ENCODE measurements at places on chromosomes 7 and 10. TPM values are rescaled to one million over a fixed set of nuclear protein-coding genes. Genes with fewer than 3 reads are reported as not detected.

Gene UCMA
- not detected for total RNA-seq

Gene GNGT1
- total RNA-seq: not detected

Gene NYAP1
- 18.2 TPM for total RNA-seq

Gene CPA2
- total RNA-seq: not detected

Gene VIM
- 562 TPM for total RNA-seq

Gene FIGNL1
- 33.7 TPM for total RNA-seq

Gene TBXAS1
- 3.8 TPM for total RNA-seq

DNA sequence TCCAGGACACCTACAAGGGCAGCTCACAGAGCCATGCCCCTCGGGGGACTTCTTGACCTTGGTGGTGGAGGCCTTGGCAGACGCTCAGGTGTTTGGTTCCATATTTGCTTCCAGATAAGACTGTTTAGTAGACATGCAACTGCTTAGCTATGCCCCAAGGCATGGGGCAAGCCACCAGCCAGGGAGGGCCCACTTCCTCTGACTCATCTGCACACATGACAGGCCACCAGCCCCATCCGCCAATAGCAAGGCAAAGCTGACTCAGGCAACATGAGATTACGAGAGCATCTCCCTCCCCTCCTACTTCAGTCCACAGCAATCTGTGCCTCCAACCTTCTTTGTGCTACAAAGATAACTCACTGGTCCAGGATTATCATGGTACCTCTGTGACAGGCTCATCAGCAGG lies 54.9 kb downstream of the KCNMA1 start:
- no peak for DNase-seq

- no peak for DNase-seq
Measured at GRCh38 chr10:121242741-121243608, 355.3 kb downstream of the FGFR2 start.

DNA sequence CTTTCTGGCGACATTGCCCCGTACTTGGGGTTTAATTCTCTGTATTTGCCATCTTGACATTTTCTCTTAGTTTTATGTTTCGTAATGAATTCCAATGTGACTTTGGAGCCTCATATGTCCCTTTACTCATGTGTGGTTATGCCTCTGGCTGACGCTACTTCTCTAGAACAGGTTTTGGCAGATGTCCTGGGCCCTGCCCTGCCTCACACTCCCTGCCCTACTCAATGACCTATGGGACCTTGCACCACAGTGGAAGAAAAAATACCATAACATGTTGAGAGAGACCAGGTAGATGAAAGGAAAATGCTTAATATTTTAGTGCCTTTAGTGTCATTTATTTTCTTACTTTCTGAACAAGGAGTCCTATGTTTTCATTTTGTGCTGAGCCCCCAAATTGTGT lies 400.5 kb downstream of the TFEC start:
- no peak for DNase-seq

DNA sequence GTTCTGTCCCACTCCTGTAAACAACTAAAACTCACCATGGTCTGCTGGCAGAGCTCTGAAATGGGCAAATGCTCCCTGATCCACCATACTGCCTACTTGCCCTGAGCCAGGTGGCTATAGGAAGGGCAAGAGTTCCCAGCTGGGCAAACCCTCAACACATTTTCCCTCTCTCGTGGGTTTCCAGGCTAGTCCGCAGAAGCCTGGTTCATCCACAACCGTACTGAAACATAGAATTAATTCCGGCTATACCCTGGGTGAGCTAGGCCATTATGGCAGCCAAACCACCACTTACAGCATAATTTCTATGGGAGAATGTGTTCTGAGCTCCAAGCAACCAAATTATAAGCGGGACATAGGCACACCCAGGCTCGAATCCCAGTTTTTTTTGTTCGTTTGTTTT lies 20.1 kb upstream of the DDIT4 start:
- no peak for DNase-seq

DNA sequence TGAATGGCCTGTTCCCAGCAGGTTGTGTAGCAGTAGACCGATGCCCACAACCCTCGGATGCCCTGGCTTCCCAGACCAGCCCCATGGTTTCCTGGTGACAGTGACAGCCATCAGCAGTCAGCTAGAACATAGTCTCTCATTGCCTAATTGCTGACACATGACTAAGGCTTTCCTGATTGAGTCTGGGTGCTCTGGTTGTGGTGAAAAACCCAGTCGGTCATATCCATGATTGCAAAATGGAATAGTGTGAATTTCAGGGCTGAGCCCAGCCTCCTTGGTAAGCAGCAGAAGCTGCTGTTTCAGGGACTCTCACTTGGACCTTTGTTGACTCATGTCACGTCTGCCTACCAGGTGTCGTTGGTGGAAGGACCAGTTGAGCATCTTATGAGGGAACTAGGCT lies 36.6 kb downstream of the POR start:
- DNase-seq: no peak

GRCh38 chr10:122853665-122854313 lies 8.1 kb upstream of the CUZD1 start:
- no peak for DNase-seq

GRCh38 chr7:44155191-44156185 lies 14.4 kb upstream of the MYL7 start:
- DNase-seq: peak; percentile 90

GRCh38 chr7:143419880-143420279 lies 11.2 kb upstream of the EPHA1 start:
- no peak for DNase-seq

- no peak for DNase-seq
Measured at GRCh38 chr7:39733881-39734632, 110.7 kb downstream of the RALA start.

DNA sequence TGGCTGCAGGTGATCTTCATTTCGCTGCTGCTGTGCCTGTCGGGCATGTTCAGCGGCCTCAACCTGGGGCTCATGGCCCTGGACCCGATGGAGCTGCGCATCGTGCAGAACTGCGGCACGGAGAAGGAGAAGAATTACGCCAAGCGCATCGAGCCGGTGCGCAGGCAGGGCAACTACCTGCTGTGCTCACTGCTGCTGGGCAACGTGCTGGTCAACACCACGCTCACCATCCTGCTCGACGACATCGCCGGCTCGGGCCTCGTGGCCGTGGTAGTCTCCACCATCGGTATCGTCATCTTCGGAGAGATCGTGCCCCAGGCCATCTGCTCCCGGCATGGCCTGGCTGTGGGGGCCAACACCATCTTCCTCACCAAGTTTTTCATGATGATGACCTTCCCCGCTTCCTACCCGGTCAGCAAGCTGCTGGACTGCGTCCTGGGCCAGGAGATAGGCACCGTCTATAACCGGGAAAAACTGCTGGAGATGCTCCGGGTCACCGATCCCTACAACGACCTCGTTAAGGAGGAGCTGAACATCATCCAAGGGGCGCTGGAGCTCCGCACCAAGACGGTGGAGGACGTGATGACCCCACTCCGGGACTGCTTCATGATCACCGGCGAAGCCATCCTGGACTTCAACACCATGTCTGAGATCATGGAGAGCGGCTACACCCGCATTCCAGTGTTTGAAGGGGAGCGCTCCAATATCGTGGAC lies 1.3 kb downstream of the CNNM2 start:
- DNase-seq: peak; percentile 39

GRCh38 chr10:127928021-127928806 lies 21.3 kb downstream of the PTPRE start:
- no peak for DNase-seq

DNA sequence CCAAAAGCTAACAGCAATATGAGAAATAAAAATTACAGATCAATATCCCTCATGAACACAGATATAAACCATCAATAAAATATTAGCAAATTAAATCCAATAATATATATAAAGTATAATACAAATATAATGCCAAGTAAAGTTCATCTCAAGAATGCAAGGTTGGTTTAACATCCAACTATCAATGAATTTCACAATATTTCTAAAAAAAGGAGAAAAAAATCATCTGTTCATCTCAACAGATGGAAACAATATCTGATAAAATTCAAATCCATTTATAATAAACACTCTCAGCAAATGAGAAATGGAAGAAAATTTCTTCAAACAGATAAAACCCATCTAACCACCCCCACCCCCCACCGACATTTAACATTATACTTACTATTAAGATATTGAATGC lies 86.9 kb downstream of the SIRT1 start:
- DNase-seq: no peak

DNA sequence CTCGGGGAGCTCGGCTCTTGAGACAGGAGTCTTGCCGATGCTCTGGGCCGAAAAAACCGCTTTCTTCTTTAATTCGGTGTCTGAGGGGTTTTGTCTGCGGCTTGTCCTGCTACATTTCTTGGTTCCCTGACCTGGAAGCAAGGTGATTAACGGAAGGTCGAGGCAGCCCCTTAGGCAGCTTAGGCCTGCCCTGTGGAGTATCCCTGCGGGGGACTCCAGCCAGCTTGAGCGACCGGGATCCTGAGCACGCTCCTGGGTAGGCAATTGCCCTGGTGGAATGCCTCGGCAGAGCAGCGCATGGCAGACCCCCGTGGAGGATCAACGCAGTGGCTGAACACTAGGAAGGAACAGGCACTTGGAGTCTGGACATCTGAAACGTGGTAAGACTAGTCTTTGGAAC lies 30.5 kb upstream of the GHITM start:
- DNase-seq: no peak

GRCh38 chr10:124172181-124172916 lies 79.0 kb upstream of the CHST15 start:
- DNase-seq: no peak

- no peak for DNase-seq
Measured at GRCh38 chr10:32141018-32141807, 85.0 kb upstream of the KIF5B start.

GRCh38 chr10:14837757-14838581 lies at the start of the genes CDNF, HSPA14 and MSANTD7:
Gene CDNF, minus strand, starts transcription at chr10:14838037. Its CDS starts 91 bp downstream, at chr10:14837946.
Gene HSPA14, plus strand, starts transcription at chr10:14838306. Its CDS starts 97 bp downstream, at chr10:14838403.
Gene MSANTD7, plus strand, starts transcription at chr10:14838306. Its CDS starts 3,979 bp downstream, at chr10:14842285.
- peak; percentile 98 for DNase-seq

GRCh38 chr7:155518633-155519032 lies 27.7 kb downstream of the CNPY1 start:
- no peak for DNase-seq

GRCh38 chr7:116630932-116631671 lies 40.9 kb upstream of the MET start:
- DNase-seq: no peak

DNA sequence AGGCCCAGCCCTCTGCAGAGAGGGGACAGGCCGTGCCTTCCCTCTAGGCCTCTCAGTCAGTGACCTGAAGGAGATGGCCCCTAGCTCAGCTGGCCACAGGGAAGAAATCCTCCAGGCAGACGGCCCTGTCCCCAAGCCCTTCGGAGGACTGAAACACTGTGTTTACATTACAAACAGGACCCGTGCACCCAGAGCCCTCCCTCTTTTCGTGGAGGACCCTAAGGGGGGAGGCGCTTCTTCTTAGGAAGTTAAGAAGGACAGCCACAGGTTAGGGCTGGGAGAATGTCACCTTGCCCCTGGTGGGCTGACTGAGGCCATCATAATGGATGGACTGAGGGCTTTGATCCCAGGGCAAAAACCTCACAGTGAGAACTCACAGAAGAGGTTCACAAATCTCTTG lies 154.9 kb downstream of the SLIT1 start:
- no peak for DNase-seq

GRCh38 chr7:117091721-117092120 lies 138.4 kb downstream of the ST7 start:
- no peak for DNase-seq

Measured in cerebellum (tissue), 4 donors.